EH (cell line): ENCODE measurements at places on chromosomes 5 and 9.
A peak's percentile ranks its signal among the peaks of the same experiment; 100 is the strongest.

GRCh38 chr9:27495480-27496134 lies 28.5 kb upstream of the IFNK start:
- no peak for DNase-seq

GRCh38 chr9:133823189-133824105 lies 85.3 kb upstream of the SARDH start:
- no peak for DNase-seq

GRCh38 chr9:108205276-108205675 lies 650.5 kb downstream of the ACTL7B start:
- DNase-seq: peak; percentile 18

DNA sequence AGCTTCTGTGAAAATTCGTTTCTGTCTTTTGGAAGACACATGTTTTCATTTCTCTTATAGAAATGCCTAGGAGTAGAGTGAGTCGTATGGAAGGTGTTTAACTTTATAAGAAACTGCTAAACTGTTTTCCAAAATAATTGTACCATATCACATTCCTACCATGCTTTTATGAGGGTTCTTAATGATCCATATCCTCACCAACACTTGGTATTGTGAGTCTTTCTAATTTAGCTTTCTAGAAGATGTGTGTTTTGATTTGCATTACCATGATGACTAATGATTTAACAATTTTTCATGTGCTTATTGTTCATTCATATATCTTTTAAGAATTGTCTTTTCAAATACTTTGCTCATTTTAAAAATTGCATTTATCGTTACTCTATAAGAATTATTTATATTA lies 223.6 kb downstream of the COMMD10 start:
- DNase-seq: no peak

DNA sequence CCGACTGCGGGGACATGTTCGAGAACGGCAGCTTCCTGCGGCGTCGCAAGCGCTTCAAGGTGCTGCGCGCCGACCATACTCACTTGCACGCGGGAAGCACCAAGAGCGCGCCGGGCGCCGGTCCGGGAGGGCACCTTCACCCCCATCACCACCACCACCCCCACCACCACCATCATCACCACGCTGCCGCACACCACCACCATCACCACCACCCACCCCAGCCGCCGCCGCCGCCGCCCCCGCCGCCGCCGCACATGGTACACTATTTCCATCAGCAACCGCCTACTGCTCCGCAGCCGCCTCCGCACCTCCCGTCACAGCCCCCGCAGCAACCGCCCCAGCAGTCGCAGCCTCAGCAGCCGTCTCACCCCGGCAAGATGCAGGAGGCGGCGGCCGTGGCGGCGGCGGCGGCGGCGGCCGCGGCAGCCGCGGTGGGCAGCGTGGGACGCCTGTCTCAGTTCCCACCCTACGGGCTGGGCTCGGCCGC lies 514 bp downstream of the FOXB2 start:
- no peak for DNase-seq

DNA sequence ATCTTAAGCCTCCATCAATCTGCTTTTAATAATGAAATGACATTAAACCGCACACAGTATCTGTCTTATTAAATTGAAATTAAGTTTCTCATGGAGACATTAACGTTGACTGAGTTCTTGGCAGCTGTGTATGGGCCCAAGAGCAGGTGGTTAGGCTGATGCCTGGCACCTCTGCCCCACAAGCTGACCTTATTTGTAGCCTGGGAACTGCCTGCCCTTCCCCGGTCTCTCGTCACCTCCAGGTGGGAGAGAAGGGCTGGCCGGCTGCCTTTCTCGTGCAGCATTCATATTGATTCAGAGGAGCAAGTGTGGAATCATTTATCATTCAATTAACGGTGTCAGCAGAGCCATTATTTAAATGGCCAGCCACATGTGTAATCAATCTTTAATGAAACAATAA lies 53.0 kb upstream of the FCN1 start:
- DNase-seq: no peak

DNA sequence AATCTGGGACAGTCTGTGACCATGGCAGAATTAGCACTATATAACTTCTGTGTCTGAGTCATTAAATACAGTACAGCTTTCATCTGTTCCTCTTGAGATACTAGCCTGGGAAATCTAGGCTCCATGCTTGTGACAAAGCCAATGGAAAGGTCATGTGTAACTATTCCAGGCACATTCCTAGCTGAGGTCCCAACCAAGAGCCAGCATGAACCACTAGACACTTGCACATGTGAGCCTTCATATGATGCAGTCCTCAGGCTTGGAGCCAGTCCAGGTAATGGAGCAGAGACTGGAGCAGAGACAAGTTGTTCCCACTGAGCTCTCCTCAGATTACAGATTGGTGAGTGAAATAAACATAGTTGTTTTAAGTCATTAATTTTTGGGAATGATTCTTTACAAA lies 412.4 kb upstream of the ZNF462 start:
- no peak for DNase-seq

- no peak for DNase-seq
Observed at GRCh38 chr5:107247427-107247826, 423.3 kb downstream of the EFNA5 start.

- DNase-seq: no peak
Observed at GRCh38 chr5:111310711-111311620, 86.8 kb downstream of the CAMK4 start.

DNA sequence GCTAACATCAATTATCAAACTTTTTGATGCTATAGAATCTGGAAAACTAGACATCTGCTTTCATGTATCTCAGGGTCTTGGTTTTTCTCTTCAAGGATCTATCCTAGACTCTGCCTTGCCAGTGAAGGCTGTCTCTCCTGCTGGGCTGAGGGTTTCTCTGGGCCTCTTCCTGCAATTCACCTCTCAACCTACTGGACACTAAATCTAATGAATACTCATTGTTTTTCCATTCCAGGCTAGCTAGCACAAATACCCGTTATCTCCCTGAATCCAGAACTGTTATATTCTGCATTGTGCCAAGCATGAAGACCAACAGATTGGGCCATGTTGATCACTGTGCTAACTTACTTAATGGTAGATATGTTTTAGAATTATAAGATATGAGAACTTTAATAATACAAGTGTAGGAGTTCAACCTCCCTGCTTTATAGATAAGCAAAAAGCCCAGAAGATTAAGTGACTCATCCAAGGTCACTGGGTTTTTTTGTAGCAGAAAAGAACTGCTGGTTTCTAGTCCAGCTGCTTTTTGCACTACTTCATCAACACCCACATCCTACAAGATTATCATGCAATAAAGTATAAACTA lies 56.5 kb upstream of the RNF38 start:
- no peak for DNase-seq

DNA sequence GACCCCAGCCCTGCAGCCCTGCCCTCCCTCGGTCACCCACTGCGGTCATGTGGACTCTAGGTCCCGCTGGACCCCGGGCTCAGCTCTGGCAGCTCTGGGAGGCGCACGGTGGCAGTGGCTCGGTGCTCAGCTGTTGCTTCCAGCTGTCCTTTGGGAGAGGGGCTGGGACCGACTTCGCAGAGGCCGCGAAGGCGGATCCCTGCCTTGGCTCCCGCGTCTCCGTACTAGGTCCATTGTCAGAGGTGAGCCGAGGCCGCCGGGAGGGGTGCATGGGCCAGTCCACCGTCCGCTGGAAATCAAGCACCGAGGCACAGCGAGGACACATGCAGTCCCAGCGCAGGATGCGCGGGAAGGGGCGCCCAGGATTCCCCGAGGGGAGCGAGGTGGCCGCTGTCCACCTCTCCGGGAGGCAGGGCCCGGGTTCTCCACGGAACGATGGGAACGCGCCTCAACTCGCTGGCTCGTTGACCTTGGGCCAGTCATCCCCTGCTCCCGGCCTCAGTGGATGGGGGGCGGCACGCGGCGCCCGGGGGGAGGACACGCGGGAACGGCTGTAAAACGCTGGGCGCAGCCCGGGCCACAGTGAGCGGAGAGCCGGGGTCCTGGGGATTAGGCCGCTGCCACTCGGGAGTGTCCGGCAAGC lies 732 bp downstream of the GBGT1 start:
- peak; percentile 13 for DNase-seq

DNA sequence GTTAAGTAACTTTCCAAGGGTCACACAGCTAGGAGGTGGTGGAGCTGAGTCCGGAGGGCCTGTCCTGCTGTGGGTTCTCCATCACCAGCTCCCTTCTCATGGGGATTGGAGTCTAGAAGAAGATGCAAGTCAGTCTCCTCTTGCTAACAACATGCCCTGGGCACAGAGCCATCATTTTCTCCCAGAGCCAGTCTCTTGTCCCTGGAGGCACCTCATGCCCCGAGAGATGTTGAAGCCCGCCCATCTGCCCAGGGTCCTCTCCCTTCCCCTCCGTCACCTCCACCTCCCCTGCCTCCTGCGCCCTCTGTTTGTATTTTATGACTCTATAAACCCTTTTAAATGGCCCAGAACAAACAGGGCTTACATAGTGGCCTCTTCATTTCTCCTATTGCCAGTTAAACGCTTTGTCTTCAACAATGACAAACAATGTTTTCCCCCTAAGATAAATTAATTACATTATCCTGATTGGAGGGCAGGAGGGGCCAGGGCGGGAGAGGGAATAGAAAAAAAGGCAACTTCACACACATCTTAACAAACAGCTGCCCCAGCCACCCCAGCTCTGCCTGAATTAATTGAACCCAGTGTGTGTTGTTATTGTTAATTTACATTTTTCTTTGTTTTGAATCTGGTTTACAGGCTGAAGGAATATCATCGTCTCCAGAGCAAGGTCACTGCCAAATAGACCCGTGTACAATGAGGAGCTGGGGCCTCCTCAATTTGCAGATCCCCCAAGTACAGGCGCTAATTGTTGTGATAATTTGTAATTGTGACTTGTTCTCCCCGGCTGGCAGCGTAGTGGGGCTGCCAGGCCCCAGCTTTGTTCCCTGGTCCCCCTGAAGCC lies 55.8 kb downstream of the ASS1 start:
- DNase-seq: no peak

- DNase-seq: peak; percentile 75
Observed at GRCh38 chr5:136620016-136620419, 254.7 kb upstream of the TRPC7 start.

GRCh38 chr5:175479125-175479881 lies 943 bp downstream of the SFXN1 start:
- DNase-seq: no peak

DNA sequence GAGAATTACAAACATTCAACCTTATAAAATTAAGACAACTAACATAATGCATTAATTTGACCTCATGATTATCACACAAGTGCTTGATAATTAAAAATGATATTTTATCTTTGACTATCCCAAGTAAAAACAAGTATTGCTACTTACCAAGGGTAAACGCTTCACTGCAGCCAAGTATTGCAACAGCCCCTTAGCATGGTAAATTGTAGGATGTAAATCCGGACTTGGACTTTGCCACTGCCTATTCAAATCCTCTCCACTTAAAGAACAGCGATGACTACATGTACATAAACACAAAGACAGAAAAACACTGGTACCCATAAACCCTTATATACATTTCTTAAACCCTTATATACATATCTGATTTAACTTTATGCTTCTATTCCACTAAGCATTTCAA lies 155.1 kb downstream of the AGTPBP1 start:
- DNase-seq: no peak

- no peak for DNase-seq
Observed at GRCh38 chr5:115840873-115841272, 492 bp downstream of the ATG12 start.

DNA sequence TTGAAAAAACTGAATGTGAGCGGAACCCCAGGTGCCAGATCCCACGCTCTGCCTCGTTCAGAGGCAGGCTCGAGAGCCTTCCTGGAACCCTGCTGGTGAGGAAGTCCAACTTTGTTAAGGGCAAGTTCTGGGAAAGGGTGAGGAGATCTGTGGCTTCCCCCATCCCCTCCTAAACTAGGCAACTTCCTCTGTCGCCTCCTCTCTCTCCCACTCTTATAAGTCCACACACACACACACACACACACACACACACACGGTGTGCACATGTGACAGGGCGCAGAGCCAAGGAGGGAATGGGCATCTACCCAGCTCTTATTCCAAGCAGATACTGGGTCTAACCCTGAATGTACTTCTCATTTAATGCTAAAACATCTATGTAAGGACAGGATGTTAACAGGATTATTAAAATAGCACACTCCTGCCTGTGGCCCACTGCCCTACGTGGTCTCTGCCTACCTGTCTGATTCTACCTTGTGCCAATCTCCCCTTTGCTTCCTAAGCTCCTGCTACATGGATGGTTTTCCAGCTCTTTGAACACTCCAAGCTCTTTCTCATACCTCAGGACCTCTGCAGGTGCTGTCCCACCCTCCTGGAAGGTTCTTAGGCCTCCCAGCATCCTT lies 72.4 kb upstream of the FBXW11 start:
- peak; percentile 26 for DNase-seq

GRCh38 chr5:135824541-135825041 lies 9.9 kb upstream of the SLC25A48 start:
- DNase-seq: no peak

DNA sequence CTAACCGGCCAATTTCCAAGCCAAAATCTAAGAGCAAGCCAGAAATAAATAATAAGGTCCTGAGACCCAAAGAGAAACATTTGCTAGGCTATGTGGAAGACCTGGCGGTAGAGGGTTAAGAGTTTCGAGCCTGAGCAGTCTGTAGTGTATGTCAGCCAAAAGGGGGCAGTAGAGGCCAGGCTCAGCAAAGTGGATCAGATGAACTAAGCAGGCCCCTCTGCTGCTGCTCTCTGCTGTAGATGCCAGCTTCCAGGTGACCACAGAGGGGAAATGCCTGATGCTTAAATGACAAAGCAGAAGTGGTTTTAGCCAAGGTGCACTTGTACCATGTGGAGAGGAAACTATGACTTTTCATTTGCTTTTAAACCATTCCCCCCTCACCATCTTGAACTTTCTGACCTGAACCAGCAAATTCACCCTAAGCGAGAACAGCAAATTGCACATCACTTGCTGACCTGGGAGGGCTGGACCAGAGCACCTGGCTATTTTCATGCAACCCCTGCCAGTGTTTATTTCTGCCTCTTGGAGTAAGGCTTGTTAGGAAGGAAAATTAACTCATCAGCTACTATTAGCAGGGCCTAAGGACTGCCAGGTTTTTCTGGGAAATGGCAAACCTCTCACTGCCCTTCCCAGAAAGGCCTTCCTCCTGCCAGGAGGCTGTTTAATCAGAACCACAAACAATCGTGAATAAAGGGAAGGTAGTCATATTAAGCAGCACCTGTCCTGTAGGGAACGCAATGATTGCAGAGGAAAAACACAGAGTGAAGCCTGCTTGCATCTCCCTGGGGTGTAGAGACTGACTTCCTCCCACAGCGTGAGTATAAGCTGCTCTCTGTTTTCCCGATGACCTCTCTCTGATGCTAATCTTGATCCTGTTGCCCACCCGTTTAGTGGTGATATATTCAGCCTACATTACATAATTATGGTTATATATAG lies 818.2 kb downstream of the TLR4 start:
- DNase-seq: peak; percentile 61

GRCh38 chr5:29169886-29170285 lies 2023.6 kb upstream of the CDH6 start:
- no peak for DNase-seq
